ENCODE measurements at places on chromosomes 5 and 9.

GRCh38 chr9:83622433-83622938, 457 bp upstream of the IDNK start:
- DNase-seq = no peak

- DNase-seq = no peak
Measured at GRCh38 chr5:59342181-59342580, 551.3 kb downstream of the PDE4D start.

- no peak for DNase-seq
Measured at GRCh38 chr9:116087246-116087645, 66.3 kb upstream of the PAPPA start.

GRCh38 chr5:127326976-127327755, 36.6 kb downstream of the MEGF10 start:
- no peak for DNase-seq

GRCh38 chr5:124626053-124626452, 120.4 kb downstream of the ZNF608 start:
- no peak for DNase-seq

- DNase-seq = no peak
Measured at GRCh38 chr5:169354921-169355320, 54.0 kb upstream of the SLIT3 start.

DNA sequence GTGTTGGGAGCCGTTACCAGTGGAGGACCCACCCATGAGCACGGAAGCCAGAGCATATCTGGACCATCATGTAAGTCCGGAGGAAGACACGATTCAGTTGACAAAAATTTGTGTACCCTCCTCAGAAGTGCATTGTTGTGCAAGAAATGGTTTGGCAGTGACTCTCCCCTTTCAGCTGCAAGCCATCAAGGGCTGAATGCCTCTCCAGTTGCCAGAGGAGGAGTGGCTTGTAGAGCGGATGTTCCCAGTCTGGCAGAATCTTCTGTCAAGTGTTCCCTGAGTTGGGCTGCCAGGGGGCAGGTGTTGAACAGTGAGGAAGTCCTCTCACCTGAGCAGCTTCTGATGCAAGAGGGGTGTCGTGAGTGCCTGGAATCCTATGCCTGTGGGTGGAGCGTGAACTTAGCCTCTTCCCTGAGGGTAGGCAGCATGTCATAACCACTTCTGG, 27.6 kb upstream of the CDKN2AIPNL start:
- DNase-seq = peak; percentile 82

- DNase-seq = peak; percentile 38
Measured at GRCh38 chr9:2290382-2290781, 275.2 kb downstream of the SMARCA2 start.

GRCh38 chr9:98770717-98771116, 25.6 kb downstream of the ANKS6 start:
- no peak for DNase-seq

DNA sequence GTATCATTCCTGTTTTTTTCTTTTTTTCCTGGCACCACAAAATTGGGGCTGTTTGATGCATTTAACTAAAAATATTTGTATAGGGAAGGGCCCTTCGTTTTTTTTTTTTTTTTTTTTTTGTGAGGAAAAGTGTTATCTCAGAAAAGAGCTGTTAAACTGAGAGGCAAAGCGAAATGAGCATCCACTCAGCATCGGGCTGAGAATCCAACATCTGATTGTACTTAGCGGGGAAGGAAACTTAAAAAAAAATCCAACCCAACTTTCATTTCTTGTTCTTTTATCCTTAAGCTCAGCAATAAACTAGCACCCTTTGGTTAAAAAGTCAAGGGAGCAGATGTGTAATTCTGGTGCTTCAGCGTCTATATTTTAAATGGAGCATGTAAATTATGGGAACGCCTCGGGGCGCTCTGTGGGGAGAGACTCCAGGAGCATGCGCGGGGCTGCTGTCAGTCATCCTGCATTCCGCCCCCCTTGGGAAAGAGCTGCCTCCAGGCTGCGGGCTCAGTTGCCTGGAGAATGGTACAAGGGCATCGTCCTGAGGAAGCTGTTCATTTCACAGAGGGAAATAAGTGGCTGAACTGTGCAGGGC, 33.3 kb downstream of the DMRT2 start:
- DNase-seq = no peak

- DNase-seq = no peak
Measured at GRCh38 chr9:94150890-94151650, 66.8 kb downstream of the PTPDC1 start.

- DNase-seq = no peak
Measured at GRCh38 chr5:84113246-84114105, 271.2 kb downstream of the EDIL3 start.

GRCh38 chr5:102901424-102902134, 146.5 kb downstream of the PAM start:
- no peak for DNase-seq

DNA sequence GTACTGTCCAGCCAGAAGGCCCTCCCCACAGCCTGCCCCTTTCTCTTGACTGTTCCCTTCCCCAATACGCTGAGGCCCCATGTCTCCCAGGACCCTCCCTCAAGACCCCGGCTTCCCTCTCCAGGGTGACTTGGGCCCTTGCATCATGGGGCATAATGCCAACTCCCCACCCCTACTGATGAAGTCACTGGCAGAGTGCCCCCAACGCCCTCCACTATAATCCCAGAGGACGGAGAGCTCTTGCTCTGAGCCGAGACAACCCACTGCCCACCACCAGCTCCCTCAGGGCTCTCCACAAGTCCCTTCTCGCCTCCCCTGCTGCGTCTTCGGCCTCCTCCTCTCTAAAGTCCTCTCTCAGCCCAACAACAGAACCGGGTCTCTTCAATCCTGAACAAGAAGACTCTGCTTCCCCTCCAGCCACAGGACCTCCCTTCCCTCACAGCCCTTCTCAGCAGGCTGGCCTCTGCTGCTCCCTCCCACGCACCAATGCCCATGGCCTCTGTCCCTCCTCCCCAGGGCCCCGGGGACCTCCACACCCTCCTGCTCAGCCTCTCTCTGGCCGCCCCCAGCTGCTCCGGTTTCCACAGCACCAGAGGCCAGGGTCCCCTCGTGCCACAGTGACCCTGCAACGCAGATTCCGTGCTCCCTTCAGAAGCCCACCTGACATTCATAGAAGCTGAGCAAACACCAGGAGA, 47.6 kb downstream of the ADAMTS2 start:
- no peak for DNase-seq

DNA sequence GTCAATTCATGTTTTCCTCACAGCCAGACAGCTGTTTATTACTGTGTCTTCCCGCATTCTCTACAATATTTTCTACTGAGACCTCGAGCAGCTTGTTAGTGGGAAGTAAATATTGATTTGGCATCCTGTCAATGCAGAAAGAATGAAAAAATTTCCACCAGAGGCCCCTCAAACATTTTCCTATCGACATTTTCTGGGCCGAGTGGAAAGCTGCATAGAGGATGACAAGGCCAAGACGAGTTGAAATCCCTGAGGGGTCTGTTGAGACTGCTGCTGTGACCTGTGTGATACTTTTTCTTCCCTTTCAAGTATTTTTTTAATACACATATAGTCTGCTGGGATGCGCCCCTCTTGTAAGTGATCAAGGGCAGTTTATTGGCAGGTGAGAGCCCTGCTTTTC, 91.4 kb upstream of the SH3GL2 start:
- DNase-seq = no peak

GRCh38 chr5:2901511-2901910, 150.0 kb upstream of the IRX2 start:
- DNase-seq = no peak

DNA sequence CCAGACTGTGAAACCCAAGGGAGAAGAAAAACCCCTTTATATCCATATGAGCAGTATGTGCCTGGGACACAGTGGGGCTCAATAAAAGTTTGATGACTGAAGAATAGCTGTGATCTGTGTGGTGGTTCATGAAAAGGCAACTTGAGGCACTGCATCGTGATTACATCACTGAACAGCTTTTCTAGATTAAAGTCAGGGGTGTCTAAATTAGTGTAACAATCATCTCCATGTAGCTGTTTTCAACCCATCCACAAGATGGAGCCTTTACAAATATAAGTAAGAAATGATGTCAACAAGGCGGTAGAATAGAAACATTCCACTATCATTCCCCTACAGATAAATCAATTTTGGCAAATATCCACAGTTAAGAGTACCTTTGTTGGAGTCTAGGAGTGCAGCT, 55.5 kb downstream of the PRRC1 start:
- DNase-seq = no peak

DNA sequence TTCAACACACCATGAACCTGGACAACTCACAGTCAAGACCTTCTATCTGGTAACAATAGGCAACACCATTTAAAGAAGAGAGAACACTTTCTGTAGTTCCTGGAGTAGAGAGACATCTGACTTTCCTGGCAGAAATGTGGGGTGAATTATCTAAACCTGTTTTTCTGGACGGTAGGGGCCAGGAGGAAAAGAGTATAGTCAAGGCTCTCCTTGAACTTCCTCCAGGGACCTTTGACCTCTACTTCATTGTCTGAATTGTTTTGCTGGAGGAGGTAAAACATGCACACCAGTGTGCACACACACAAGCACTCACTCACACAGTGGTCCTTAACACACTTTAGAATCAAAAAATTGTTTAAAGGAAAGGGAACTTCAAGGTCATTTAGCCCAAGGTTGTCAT, 13.2 kb downstream of the S100Z start:
- no peak for DNase-seq

DNA sequence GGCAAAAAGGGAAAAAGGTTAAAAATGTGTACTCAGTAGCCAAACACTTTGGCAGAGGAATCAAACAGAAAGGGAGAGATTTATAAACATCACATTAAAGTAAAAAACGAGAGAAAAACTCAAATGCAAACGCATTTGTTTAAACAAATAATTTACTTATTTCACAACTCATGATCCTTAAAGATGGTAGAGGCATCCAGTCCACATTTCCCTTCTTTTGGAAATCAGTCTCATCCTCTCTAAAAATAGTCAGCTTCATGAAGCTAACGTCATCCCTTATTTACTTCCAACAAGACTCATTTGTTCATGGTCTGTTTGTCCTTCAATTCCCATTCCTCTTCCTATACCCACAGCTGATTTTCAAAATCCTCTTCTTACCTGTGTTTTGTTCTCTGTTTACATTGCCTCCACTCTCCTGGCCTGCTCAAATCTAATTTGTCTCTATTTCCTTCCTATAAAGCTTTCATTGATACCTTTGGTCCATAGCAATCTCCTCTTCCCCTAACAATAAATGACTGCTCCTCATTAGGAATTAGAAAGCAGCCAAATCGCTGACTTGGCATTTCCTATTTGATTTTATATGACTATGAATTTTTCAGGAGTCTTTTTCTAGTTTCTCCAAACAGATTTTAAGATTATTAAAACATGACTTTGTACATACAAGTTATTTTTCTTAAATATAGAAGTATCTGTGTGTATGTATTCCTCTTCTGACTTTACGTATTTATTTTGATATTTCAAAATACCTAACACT, 805.3 kb downstream of the TLE1 start:
- DNase-seq = no peak

DNA sequence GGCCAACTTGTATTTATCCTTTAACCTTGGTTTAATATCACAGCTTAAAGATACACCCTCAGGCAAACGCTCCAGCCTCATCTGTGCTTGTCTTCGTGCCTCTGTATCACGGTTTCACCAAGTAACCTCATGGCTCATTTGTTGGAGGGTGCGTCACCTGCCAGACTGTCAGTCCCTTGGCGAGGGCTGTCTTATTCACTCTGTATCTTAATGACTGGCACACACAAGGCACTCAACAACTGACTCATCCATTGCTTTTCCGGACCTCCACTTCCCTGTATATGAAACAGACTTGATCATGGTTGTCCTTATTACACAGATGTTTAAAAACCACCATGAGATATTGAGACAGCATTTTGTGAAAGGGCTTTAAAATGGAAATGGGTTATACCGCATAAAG, 28.0 kb downstream of the LCP2 start:
- DNase-seq = no peak

DNA sequence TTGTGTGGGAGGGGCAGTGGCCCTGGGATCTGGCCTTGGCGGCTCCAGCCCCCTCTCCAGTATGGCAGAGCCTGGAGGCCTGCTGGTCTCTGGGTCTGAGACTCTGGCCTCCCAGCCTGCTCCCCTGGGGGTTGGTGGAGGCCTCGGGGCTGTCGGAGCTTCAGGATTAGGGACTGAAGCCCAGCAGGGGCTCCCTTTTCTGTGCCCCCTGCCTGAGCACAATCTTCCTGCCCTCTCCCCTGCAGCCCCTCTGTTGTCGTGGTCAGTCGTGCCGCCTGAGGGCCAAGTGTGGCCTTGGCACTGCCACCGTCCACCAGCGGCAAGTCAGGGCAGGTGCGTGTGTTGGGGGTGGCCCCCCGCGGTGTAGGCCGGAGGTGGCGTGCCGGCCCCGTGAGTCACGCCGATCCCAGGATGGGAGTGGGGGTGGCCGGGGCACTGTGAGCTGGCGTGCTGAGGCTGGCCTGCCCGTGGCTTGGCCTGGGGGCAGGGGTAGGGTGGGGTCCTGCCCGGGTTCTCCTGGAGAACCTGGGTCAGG, 53.6 kb downstream of the RXRA start:
- DNase-seq = no peak

DNA sequence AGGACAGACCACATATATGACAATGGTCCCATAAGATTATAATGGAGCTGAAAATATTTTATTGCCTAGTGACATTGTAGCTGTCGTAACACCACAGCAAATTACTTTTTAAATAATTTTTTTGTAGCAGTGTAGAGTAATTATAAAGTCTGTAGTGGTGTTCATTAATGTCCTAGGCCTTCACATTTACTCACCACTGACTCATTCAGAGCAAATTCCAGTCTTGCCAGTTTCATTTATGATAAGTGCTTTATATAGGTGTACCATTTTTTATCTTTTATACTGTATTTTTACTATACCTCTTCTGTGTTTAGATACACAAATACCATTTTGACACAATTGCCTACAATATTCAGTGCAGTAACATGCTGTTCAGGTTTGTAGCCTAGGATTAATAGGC, 67.6 kb downstream of the TLE4 start:
- DNase-seq = no peak

DNA sequence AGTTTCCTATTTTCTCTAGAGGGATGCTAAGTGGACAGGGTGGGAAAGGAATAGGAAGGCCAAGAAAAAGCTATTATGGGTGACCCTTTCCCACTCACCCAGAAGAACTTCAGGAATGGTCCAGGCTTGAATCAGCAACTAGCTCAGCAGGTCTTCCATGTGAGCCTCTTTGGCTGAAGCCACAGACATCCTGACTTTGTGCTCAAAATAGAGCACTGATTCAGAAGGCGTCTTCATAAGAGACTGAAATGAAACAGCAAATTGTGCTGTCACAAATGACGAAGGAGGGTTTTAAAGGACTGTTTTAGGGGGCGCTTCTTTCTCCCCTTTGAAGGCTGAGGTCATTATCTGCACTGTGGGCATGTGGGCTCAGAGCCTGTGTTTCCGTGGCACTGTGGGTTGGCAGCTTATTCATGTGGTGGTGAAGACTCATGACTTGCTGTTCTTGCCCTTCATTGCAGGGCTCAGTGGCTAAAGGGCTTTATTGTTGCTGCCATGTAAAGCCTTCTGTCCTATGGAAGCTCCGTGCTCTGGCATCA, 65.8 kb upstream of the NFIL3 start:
- DNase-seq = no peak

GRCh38 chr5:59864718-59865117, 28.8 kb downstream of the PDE4D start:
- DNase-seq = no peak

DNA sequence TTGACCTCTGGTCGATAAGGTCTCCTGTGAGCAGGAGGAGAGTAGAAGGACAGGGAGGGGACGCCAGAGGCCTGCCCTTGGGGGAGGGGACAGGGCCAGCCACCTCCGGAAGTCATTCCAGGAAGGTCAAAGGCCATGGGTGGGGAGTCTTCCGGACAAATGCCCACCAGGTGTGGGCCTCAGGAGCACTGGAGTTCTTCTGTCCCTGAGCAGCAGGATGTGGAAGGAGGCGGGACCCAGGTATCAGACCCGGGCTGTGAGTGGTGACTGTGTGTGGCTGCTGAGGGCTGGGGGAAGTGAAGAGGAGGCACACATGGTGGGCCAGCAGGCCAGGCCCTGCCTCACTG, 13.9 kb downstream of the FGF18 start:
- no peak for DNase-seq
